ENCODE measurements at places on chromosomes 7 and 10.
A peak's percentile ranks its signal among the peaks of the same experiment; 100 is the strongest.

DNA sequence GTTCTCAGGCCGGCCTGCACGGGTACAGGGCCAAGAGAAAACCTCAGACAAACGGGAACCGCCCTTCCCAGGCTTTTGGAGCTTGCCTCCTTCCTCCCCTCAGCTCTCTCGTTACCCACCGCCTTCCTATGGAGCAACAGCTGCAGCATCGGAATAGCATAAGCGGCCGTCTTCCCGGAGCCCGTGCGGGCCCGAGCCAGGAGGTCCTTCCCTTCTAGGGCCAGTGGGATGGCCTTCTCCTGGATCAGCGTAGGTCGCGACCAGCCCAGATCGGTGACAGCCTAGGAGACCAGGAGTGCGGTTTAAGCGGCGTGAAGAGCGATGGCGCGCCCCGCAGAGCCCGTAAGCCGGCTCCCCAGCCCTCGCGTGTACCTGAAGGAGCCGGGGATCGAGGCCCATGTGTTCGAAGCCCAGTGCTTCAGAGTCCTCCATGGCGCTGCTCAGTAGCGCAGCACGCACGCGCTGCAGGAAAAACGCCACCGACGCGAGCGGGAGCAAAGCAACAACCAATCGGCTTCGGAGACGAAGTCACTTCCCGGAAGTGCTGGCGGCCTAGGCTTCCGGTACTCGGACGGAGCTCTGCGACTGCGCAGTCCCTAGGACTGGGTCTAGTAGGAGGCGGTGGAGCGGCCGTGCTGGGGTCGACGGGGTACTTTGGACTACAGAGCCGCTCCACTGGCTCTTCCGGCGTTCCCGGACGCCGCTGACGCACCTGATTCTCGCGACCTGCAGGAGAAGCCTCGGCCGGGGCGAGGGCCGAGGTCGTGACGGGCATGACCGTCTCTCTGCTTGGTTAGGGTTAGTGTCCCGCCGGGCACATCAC, at the start of gene DDX56:
Gene DDX56 (minus strand): TSS at position 445 of the 823 bp plus-strand sequence. CDS start 13 bp downstream, at position 432.
- DNase-seq = peak; percentile 99

GRCh38 chr7:4270941-4271715, 411.0 kb upstream of the FOXK1 start:
- no peak for DNase-seq

DNA sequence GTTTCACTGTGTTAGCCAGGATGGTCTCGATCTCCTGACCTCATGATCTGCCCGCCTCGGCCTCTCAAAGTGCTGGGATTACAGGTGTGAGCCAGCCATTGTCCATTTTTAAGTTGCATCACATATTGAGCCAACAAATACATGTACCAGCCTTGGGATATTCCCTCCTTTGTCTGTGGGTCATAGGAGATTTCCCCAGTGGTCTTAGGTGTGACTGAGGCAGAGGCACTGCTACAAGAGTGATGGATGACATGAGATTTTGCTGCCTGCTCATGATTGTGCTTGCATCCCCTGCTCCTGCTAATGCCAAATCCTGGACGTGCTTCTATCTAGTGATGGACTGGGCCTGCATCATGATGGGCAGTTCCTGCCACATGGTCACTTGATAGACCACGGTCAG, 10.7 kb upstream of the GIMAP6 start:
- no peak for DNase-seq

DNA sequence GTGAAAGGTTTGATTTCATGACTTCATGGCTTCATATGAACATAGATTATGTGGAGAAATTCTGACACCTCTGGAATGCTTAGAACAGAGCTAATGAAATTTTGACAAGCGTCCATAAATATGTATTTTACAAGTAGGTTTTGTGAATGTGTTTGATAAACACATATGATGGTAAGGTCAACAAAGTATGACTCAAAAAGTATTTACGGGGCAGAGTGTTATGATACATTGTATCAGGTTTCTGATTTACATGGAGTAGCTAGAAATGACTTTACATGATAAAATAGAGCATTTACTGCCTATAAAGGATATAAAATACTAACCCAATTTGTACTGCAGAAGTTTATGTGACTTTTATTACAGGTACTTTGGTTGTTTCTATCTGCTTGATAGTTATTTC, 206.3 kb downstream of the MDFIC start:
- no peak for DNase-seq

DNA sequence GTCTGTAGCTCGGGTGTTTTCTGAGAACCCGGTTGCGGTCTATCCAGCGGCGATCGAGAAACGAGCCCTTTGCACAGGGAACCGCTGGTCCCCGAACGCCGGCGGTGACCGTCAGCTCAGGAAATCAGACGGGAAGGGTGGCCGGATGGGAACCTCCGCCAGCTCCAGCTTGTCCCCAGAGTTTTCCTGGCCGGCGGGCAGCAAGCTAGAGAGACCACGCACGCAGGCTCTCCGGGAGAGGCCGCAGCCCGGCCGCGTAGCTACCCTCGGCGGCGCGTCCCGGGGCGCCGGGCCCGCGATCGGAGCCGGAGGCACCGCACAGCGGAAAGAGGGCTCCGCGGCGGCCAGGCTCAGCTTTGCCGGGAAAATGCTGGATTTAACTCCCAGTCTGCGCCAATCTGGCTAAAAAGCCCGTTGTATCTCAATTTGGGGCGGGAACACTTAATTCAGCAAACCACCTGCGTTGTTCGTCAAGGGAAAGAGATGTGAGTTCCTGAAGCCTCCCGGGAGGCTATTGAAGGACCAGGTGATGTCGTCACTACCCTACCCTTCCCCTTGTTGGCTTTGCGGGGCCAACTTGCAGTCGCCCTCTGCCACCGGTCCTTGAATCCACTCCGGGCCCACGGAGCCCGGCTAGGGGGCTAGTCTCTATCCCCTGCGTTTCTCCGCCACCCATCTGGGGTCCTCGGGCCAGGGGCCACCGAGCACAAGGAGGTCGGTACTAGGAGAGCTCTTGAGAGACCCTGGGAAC, 859 bp upstream of the CH25H start:
- DNase-seq = peak; percentile 26

DNA sequence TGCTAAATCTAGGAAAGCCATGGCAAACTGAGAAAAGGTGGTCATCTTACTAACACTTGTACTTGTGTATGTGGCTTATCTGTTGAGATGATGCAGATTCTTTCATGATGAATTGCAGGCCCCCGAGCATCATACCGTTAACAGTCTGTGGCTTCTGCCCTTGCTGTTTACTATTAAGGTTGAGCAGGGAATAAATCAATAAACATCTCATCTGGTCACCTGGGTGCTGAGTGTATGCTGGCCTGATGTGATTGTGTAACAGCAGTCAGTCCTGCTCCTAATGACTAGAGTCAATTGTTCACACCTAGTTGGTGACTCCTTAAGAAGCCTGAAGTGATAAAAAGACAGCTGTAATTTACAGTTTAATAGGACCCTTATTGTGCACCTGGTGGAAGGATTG, 8.3 kb upstream of the GNAT3 start:
- DNase-seq = no peak

DNA sequence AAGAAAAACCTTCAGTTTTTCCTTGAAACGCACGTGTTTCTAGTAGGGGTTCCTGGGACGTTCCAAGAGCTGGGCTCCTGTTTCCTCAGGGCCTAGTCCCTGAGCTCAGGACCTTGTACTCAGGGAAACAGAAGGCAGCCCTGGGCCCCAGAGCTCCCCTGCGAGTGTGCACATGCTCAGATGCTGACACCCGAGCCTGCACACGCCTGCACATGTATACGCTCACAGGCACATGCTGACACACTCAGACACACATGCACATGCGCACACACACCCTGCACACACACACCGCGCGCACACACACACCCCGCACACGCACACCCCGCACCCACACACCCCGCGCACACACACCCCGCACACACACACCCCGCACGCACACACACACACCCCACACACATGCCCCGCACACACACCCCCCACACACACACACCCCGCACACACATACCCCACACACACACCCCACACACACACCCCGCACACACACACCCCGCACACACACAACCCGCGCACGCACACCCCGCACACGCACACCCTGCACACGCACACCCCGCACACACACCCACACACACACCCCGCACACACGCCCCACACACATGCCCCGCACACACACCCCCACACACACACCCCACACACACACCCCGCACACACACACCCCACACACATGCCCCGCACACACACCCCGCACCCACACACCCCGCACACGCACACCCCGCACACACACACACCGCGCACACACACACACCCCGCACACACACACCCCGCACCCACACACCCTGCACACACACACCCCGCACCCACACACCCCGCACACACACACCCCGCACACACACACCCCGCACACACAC, 52.2 kb downstream of the CALML3 start:
- no peak for DNase-seq

- no peak for DNase-seq
Measured at GRCh38 chr10:29681676-29682448, 47.1 kb upstream of the SVIL start.

DNA sequence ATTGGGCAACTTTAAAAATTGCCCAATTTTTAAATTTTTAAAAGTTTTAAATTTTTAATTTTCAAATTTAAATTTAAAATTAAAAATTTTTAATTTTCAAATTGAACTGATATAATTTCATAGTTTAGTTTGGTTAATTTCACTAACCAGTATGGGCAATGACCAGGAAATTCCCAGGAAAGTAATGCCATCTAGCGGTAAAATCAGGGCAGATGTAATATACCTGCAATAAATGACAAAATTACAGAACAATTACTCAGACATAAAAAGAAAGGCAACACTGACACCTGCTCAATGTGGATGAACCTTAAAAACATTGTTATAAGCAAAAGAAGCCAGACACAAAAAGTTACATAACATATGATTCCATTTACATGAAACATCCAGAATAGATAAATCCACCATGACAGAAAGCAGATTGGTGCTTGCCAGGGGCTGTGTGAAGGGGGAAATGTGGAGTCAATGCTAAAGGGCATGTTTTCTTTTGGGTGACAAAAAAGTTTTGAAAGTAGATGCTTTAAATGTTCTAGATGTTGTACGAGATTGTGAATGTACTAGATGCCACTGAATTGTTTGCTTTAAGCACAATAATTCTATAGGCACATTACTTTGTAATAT, 28.6 kb upstream of the SLC16A12 start:
- peak; percentile 64 for DNase-seq

- DNase-seq = peak; percentile 52
Measured at GRCh38 chr7:94276795-94277194, 117.9 kb upstream of the COL1A2 start.

DNA sequence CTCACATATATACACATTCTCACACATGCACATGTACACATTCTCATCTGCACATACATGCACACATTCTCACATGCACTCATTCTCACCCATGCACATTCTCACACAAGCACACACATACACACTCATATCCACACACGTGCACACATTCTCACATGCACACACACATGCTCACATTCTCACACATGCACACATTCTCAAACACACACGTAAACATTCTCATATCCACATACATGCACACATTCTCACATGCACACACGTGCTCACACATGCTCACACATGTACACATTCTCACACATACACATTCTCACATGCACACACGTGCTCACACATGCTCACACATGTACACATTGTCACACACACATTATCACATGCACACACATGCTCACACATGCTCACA, 260.6 kb downstream of the PTPRN2 start:
- no peak for DNase-seq

DNA sequence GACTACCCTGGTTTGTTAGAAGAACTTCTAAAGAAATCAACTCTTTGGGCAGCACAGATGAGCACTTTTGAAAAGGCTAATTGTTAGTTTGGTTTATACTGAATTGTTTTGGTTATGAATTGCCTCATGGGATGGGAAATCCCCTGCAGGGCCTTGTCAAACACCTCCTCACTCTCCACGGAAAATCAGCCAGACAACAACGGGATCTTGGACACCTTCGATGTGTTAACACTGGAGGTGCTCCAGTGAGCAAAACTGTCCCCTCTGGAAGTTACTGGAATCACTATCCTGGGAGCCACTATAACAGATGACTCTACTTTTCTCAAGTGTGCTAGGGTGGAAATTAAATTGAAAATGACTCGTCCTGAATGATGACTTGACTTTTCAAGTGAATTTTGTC, 38.7 kb downstream of the CDK6 start:
- DNase-seq = peak; percentile 38

GRCh38 chr10:79047875-79048638, 20.7 kb upstream of the ZMIZ1 start:
- DNase-seq = no peak

DNA sequence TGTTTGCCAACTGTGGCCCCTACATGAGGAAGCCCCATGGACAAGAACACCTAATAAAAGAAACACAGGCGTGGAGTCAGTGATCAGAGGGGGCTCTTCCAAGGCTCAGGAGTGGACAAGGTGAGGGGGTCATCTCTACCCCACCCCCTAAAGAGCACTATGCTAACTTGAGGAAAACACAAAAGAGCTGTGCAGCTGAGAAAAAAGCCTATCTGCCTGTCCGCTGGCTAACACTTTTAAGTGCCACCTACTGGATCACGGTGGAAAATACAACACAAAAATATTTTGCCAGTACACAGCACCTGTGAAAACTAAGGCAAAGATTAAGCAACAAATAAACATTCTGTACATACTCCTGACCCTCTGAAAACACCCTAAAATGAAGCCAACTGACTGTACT, 53.1 kb upstream of the COBL start:
- DNase-seq = peak; percentile 52
